Nasal cavity respiratory epithelium epithelial cell of viscerocranial mucosa (primary cell): ENCODE measurements at places on chromosomes 2 and 18. TPM values are rescaled to one million over a fixed set of nuclear protein-coding genes. Genes with fewer than 3 reads are reported as not detected.

Gene ERCC3
- total RNA-seq: 27.7 and 38.2 TPM in 2 replicates

Gene UBE2F
- total RNA-seq: 78.9 and 81.8 TPM in 2 replicates

Gene CCNT2
- 27.3 and 43.1 TPM in 2 replicates for total RNA-seq

Gene ANKRD44
- total RNA-seq: 0.78 and 1.0 TPM in 2 replicates

Gene NCKAP1
- 348 and 413 TPM in 2 replicates for total RNA-seq

Gene MEIS1
- total RNA-seq: 16.1 and 21.6 TPM in 2 replicates

Gene ALK
- 0.14 TPM in 1 of 2 replicates, not detected in the other for total RNA-seq

Gene AQP12A
- not detected in 2 replicates for total RNA-seq

Gene PSMA8
- not detected in 2 replicates for total RNA-seq

Gene IL36G
- total RNA-seq: 1.7 and 2.6 TPM in 2 replicates

Gene ZNF892
- total RNA-seq: 6.2 and 12.9 TPM in 2 replicates

Gene TACR1
- total RNA-seq: not detected in 2 replicates

Gene QPCT
- total RNA-seq: 5.3 and 16.1 TPM in 2 replicates

Gene DES
- total RNA-seq: not detected in 2 replicates

Gene NEDD4L
- 12.0 and 58.2 TPM in 2 replicates for total RNA-seq

Gene GREB1
- total RNA-seq: 0.28 and 0.34 TPM in 2 replicates

Gene STAMBP
- 34.9 and 61.8 TPM in 2 replicates for total RNA-seq

Gene CXCR1
- not detected in 2 replicates for total RNA-seq

Gene CCDC178
- total RNA-seq: 0.34 and 0.43 TPM in 2 replicates

Gene DAW1
- 0.07 TPM in 1 of 2 replicates, not detected in the other for total RNA-seq

Gene CRYGC
- total RNA-seq: not detected in 2 replicates

Gene DPP10
- total RNA-seq: 0.07 TPM in 1 of 2 replicates, not detected in the other

Gene FZD7
- 2.1 and 4.1 TPM in 2 replicates for total RNA-seq
